ENCODE measurements at places on chromosomes 4 and X.
A peak's percentile ranks its signal among the peaks of the same experiment; 100 is the strongest.

GRCh38 chr4:81498551-81499099 is 26.9 kb upstream of the RASGEF1B start:
- H3K27me3 ChIP-seq = peaks cover 2% of the 10 kb centered on the region
- no peak for DNase-seq
- no peak overlapping the region for H3K27ac ChIP-seq
- peaks cover 18% of the 10 kb centered on the region for H3K4me1 ChIP-seq
- no peak overlapping the region for H3K4me3 ChIP-seq
- peaks cover 8% of the 10 kb centered on the region for H3K36me3 ChIP-seq

- H3K27me3 ChIP-seq = no peaks in the 10 kb centered on the region
- no peaks in the 10 kb centered on the region for H3K36me3 ChIP-seq
- no peak overlapping the region for H3K27ac ChIP-seq
- H3K4me3 ChIP-seq = no peak overlapping the region
- no peak for DNase-seq
Observed at GRCh38 chrX:105567082-105567481, 255.3 kb upstream of the NRK start.

DNA sequence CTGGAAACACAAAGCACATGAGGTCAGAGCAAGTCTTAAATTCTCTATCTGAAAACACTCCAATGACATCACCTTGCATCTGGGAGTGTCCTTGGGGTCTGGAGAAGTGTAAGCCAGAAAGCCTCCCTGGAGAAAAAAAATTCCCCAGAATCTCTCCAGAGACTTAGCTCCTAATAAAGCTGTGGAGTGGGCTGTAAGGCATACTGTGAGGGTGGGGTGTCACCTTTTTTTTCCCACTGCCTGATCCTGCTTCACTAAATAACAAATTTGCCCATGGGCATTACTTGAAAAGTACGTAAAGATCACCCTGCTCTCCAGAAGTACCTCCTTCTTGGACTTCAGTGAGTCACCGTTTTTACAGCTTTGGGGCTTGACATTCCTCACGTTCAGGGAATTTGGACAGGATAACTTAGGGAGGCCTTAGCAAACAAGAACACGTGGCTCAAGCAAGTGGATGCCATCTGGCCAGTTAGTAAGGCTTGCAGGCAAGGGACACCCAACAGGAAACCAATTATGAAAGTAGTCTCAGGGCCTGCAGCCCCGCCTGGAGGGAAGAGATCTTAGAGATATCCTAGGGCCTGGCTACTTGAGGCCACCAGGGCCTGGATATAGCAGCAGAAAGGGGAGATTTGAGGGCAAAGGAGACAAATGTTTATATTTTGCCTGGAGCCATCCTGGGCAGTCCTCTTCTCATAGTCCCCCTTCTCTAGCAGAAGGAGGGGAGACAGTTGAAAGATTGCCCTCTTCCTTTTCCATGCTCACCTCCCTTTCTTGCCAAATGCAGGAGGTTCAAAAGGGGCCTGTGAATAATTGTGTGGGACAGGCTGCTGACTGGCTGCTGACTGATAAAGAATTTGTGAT is 60.1 kb upstream of the PLAC1 start:
- H3K27ac ChIP-seq = peak overlapping the region; percentile 66
- no peak overlapping the region for H3K4me3 ChIP-seq
- H3K36me3 ChIP-seq = no peaks in the 10 kb centered on the region
- H3K4me1 ChIP-seq = peaks cover 17% of the 10 kb centered on the region
- H3K27me3 ChIP-seq = no peaks in the 10 kb centered on the region

GRCh38 chrX:145003443-145003842 is 243.9 kb upstream of the SPANXN1 start:
- no peaks in the 10 kb centered on the region for H3K36me3 ChIP-seq
- DNase-seq = no peak
- H3K27ac ChIP-seq = no peak overlapping the region
- no peaks in the 10 kb centered on the region for H3K4me1 ChIP-seq
- H3K4me3 ChIP-seq = no peak overlapping the region

GRCh38 chr4:161892951-161893350 is 270.8 kb downstream of the FSTL5 start:
- H3K36me3 ChIP-seq = no peaks in the 10 kb centered on the region
- no peaks in the 10 kb centered on the region for H3K27me3 ChIP-seq
- H3K4me3 ChIP-seq = no peak overlapping the region
- H3K27ac ChIP-seq = no peak overlapping the region
- no peaks in the 10 kb centered on the region for H3K4me1 ChIP-seq

DNA sequence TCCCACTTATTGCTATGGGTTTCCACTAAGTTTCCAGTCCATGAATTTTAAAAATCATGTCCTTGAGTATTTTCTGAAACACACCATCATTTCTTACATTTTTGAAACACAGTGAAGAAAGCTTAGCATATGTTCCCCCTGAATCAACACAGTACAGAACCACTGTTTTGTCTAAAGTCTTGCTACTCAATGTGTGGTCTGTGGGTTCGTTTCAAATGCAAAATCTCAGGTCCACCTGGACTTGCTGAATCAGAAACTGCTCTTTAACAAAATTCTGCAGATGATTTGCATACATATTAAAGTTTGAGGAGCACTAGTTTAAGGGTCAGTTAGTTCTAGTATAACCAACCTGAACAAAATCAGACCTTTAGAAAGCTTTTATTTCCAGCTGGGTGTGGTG is 60.4 kb downstream of the SUPT20HL2 start:
- H3K27ac ChIP-seq = no peak overlapping the region
- H3K4me3 ChIP-seq = no peak overlapping the region
- H3K36me3 ChIP-seq = no peaks in the 10 kb centered on the region
- DNase-seq = no peak
- no peaks in the 10 kb centered on the region for H3K4me1 ChIP-seq
- peaks cover 6% of the 10 kb centered on the region for H3K27me3 ChIP-seq

- H3K27ac ChIP-seq = no peak overlapping the region
- no peaks in the 10 kb centered on the region for H3K36me3 ChIP-seq
- no peak overlapping the region for H3K4me3 ChIP-seq
- DNase-seq = no peak
Observed at GRCh38 chrX:30590368-30590767, 12.8 kb upstream of the TASL start.

DNA sequence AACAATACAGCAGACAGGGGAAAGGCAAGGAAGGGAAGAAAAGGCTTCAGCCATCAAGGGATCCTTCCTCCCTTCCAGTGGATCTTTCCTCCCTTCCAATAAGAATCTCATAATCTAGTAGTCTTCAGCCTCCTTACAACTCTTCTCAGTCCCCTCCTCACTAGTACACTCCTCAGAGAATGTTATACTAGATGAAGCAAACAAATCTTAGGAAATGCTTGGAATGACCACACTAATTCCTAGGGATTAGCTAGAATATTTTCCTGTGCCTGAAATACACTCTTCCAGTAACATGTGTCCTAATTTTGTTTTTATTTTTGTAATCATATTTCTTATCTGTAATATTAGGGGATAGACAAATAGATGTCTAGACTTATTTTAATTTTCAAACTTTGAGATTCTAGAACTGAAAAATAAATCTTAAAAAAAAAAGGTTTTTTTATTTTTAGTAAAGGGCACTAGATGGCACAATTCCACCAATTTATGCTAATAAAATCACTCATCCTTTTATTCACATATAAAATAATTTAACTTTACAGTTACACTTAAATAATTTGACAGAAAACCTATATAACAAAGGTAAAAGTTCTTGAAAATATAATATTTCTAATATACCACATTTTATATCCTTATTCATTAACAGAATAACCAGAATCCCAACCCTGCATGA is 7.0 kb upstream of the STPG2 start:
- no peaks in the 10 kb centered on the region for H3K36me3 ChIP-seq
- H3K27me3 ChIP-seq = no peaks in the 10 kb centered on the region
- peaks cover 19% of the 10 kb centered on the region for H3K4me1 ChIP-seq
- no peak for DNase-seq
- no peak overlapping the region for H3K4me3 ChIP-seq
